ENCODE measurements at places on chromosomes 3 and 15. TPM values are rescaled to one million over a fixed set of nuclear protein-coding genes. Genes with fewer than 3 reads are reported as not detected.

ZNF620 gene
- total RNA-seq, result 2.5 TPM

DNA sequence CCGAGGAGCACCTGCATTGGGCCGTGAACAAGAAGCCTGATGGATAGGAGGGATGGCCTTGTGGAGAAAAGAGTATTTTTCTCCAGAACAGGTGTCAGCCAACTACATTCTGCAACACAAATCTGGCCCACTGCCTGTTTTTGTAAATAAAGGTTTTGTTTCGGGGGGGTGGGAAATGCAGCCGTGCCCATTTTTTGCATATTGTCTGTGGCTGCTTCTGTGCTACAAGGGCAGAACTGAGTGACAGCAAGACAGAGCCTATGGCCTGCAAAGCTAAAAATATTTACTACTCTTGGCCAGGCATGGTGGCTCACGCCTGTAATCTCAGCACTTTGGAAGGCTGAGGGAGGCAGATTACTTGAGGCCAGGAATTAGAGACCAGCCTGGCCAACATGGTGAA, 95.9 kb upstream of the AKAP13 start:
- DNase-seq, result no peak

GRCh38 chr3:38616658-38617057, 32.8 kb downstream of the SCN5A start:
- DNase-seq, result no peak

GRCh38 chr3:81790117-81790516, 28.7 kb upstream of the GBE1 start:
- DNase-seq, result no peak

KBTBD13 gene
- total RNA-seq, result 5.2 TPM

PLA2G4E gene
- total RNA-seq, result 0.16 TPM

GRCh38 chr3:32137870-32138269, 31.4 kb downstream of the GPD1L start:
- no peak for DNase-seq

CHRNA5 gene
- total RNA-seq, result 1.4 TPM

PAK6 gene
- 6.8 TPM for total RNA-seq

All from left cardiac atrium (tissue), 4 donors.